ENCODE measurements at places on chromosomes 12 and 14.

DNA sequence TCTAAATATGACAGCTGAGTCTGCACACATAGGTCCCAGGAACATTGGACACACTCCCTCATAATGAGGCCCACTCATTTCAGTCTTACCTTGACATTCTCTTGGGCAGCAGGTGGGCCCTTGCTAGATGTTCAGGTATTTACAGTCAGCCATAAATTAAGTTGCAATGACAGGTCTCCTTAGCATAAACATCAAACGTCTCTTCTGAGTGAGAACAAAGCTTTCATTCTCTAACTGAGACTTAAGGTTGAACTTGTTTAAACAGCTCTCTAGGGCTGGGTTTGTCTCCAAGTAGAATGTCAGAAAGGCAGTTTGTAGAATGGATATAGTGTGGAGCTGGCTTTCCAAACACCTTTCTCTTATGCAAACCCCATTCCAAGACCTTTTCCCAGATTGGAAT is 10.3 kb downstream of the ACVR1B start:
- no peak overlapping the region for H3K27ac ChIP-seq
- peaks cover 14% of the 10 kb centered on the region for H3K36me3 ChIP-seq
- no peak overlapping the region for H3K4me3 ChIP-seq
- H3K27me3 ChIP-seq: no peaks in the 10 kb centered on the region
- DNase-seq: no peak

- peaks cover 42% of the 10 kb centered on the region for H3K36me3 ChIP-seq
- no peaks in the 10 kb centered on the region for H3K27me3 ChIP-seq
- H3K27ac ChIP-seq: peak within 1 kb of the TSS; percentile 100
- peak; percentile 89 for DNase-seq
Observed at GRCh38 chr14:75522224-75522982, at the start of gene BATF. Gene BATF (plus strand): TSS chr14:75522469. CDS start chr14:75522683, 214 bp downstream.

- H3K4me1 ChIP-seq: no peaks in the 10 kb centered on the region
- H3K27me3 ChIP-seq: no peaks in the 10 kb centered on the region
- H3K27ac ChIP-seq: no peak overlapping the region
- peaks cover 4% of the 10 kb centered on the region for H3K36me3 ChIP-seq
- H3K4me3 ChIP-seq: no peak overlapping the region
- DNase-seq: no peak
Observed at GRCh38 chr14:40218282-40218941, 786.2 kb upstream of the FBXO33 start.

DNA sequence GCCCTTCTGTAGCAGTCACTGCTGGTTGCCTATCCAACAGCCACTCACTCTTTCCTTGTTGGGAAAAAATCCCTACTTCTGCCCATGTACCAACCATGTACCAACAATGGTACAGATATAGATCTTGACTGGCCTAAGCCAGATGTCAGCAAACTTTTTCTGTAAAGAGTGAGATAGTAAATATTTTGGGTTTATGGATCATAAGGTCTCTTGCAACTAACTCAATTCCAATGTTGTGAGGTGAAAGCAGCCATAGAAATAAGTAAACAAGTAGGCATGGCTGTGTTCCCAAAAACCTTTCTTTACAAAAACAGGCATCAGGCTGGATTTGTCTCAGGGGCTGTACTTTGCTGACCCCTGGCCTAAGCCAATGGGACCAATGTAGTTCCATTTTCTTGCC is 73.5 kb downstream of the ARMH4 start:
- H3K4me3 ChIP-seq: no peak overlapping the region
- H3K27ac ChIP-seq: no peak overlapping the region
- peaks cover 15% of the 10 kb centered on the region for H3K27me3 ChIP-seq
- no peaks in the 10 kb centered on the region for H3K4me1 ChIP-seq
- H3K36me3 ChIP-seq: no peaks in the 10 kb centered on the region
- DNase-seq: no peak

Measured in natural killer cell treated with Interleukin-12 subunit alpha and Interleukin-12 subunit beta and Interleukin-15 and Interleukin-18, amount 100 ng/mL, for 72 hours (primary cell).